ENCODE measurements at places on chromosomes 11 and 22.

DNA sequence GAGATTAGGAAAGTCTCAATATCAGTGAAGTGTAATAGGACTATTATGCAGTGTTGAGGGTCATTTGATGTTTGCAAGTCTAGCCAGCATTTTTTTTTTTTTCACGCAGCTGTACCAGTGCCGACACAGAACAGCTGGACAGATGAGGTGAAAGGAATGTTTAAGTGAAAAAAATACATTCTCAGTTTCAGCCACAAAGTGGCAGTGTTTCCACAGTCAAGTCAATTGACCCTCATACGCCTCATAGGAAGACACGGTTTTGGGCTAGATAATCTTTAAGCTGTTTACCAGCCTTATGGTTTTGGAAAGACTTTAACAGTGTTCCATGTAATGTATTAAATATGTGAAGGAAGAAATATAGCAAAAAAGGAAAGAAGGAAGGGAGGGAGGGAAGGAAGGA, 349.9 kb upstream of the ANO3 start:
- peak; percentile 60 for DNase-seq

- DNase-seq, result no peak
These were observed 1336.2 kb downstream of the BRD1 start for GRCh38 chr22:48491451-48491941.

DNA sequence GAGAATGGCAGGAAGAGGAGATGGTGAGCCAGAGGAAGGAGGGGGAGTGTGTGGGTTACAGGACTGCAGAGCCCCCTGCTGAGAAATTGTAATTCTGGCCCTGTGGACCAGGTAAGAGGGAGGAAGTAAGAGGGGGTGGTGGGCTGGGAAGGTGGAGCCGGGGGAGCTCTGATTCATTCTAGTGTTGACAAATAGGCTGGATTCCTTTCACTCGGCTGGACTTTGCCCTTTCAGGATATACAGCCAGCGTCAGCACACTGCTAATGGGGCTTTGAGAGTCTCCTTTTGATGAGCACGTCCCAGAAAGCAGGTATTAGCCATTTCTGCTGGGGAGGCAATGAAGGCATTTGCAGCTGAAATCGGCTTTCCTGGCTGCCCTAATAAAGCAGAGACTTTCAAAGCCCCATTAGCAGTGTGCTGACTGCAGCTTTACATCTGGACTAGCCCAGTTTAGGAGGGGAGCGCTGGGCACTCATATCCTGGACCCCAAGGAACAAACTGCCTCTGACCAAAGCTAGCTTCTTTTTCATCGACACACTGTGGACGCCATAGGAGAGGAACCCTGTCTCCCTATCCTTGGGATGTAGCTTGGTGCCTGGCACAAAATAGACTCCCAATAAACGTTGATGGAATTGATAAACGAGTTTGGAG, 44.8 kb upstream of the CADM1 start:
- no peak for DNase-seq

DNA sequence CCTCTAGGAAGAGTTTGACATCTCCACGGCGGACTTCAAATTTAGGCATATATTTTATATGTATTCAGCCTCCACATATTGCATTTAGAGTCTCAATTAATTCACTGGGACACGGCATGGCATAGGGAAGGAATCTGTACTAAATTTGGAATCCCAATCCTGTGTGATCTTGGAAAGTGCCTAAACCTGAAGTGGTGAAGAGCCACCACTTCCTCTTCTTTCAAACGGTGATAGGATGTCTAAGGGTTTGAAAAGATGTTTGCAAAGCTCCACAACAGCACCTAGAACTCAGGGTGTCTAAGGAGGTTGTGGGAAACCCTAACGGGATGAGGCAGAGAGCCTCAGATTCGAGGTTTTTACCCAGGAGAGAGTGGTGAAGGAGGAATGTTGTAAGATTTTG, 1.0 kb upstream of the L3MBTL2 start:
- DNase-seq, result no peak

GRCh38 chr11:78318321-78319114, 99.1 kb downstream of the GAB2 start:
- DNase-seq, result peak; percentile 61

GRCh38 chr11:125091877-125092664, 19.4 kb downstream of the TMEM218 start:
- no peak for DNase-seq

- DNase-seq, result no peak
These were observed 108.6 kb upstream of the ASPHD2 start for GRCh38 chr22:26320447-26320846.

GRCh38 chr11:107770551-107770951, 58.7 kb upstream of the SLN start:
- DNase-seq, result no peak

DNA sequence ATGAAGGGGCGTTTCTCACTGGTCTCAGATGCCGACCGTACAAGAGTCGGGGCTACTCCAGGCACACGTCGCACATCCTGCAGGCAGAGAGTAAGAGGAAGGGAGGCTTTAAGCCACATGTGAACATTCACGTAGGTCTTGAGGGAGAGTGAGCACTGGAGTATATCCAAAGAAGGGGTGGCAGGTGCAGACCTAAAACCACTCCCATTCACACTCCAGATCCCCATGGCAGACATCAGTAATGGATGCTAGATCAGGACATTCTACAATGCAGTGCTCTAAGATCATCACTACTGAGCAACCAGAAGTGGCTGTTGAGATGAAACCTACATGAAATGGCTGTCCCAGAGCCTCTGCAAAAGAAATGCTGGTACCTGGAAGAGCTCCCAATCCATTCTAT, 39.0 kb downstream of the WT1 start:
- DNase-seq, result no peak
